T-helper 2 cell (primary cell): ENCODE measurements at places on chromosomes 16 and 17.

DNA sequence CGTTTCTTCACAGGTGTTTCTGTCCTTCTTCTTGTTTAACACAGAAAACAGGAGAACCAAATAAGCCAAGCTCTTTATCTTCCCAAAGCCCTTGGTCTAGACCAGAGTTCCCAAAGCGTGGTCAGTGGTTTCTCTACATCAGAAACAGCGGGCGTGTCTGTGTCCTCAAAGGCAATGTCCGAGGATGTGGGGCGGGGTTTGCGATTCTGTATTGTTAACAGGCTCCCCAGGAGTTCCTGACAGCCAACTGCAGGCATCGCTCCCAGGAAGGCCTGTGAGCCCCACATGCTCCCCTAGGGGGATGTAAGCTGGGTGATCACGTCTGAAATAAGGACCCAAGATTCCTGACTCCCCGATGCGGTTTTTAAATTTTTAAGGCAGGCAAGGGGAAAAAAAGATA is 28.4 kb upstream of the SLC25A19 start:
- no peak for DNase-seq

GRCh38 chr17:69236464-69236863 is 7.8 kb upstream of the ABCA10 start:
- DNase-seq: no peak

DNA sequence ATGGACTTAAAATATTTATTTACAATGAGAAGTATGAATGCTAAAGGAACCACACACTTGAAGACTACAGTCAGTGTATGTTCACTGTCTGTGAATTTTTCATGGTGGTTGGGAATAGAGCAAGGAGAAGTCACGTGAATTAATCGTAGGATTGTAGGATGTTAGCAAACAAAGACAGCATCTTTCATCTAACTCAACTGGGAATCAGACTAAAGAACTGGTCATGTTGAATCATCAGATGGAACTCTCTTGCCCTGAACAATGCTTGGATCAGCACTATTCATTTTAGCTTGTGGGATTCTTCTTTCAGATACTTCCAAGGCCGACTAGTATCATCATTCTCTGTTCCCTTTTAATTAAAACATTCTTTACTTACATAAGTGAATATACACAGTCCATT is 18.1 kb downstream of the KCNJ2 start:
- DNase-seq: no peak

- DNase-seq: no peak
Observed at GRCh38 chr16:51996516-51996915, 550.4 kb downstream of the TOX3 start.

DNA sequence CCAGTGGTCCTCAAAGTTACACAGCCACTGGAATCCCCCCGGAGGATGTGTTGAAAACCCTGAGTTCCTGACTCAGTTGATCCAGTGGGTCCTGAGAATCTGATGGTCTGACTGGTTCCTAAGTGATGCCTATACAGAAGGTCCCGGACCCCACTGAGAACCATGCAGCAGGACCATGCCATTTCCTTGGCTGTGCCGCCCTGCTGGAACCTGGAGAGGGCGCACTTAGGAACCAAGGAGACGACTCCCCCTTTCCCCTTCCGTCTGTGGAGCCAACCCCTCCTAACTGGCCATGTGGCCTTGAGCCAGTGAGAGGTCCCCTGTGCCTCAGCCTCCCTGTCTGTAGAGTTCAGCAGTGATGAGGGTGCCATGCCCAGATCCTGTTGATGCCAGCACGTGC is 22.0 kb downstream of the C16orf74 start:
- no peak for DNase-seq

- no peak for DNase-seq
Observed at GRCh38 chr17:64016231-64016784, 4.1 kb downstream of the ICAM2 start.

- DNase-seq: no peak
Observed at GRCh38 chr16:52874042-52874441, 178.7 kb downstream of the CHD9NB start.

DNA sequence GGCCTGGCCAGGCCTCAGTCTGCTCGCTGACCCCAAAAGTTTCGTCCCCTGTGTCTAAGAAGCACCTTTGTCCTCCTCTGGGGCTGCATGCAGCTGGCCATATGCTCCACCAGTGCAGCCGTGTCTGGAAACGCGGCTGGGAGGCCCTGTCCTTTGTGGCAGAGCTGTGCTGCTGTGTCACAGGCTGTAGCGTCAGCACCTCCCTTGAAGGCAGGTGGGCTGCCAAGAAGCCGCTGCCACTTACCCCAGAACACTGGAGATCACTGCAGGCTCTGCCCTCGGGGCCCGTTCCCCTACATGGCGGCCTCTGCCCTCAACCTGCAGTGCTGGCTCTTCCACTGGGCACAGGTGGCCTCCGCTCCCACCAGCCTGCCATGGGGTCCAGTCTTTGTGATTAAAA is 15.7 kb upstream of the MC1R start:
- DNase-seq: no peak

DNA sequence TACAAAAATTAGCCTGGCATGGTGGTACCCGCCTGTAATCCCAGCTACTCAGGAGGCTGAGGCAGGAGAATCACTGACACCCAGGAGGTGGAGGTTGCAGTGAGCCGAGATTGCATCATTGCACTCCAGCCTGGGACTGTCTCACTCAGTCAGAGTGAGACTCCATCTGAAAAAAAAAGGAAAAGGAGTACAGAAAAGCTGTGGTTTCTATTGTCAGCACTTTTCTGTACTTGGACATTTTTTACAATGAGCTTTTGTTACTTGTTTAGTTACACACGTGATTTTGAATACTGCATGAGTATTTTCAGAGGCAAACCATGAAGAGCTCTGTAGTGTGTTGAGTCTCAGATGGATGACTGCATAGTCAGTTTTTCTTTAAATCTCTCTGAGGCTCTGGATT is 26.3 kb downstream of the ZC3H18 start:
- no peak for DNase-seq

DNA sequence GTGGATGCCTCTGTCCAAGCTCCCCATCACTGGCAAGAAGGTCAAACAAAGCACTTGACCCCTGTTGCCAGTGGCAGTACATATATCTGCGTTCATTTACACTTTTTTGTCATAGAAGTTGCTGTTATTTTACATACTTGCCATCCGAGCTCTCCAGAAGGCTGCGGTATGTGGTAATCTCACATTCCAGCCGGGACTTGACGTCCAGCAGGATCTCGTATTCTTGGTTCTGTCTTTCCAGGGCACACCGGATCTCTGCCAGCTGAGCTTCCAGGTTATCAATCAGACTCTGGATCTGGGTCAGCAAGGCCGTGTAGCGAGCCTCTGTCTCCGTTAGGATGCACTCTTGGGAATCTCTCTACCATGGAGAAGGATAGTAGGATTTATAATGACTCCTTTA is 6.6 kb downstream of the KRT39 start:
- no peak for DNase-seq

DNA sequence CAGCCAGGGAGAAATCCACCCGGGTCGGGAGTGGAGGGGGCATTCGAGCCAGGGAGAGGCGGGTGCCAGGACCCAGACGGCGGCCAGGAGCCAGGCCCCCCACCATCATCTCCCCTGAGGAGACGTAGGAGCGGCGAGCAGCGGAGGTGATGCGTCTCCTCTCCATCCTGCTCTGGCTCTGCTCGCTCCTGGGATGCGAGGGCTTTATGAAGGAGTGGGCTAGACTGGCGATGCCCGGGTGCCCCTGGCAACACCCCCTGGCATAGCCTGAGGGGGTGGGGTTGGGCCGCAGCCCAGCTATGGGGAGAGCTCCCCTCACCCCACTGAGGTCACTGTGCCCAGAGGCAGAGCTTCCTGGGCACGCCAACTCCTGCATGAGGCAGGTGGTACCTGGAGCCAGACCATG is at the start of gene GFAP:
Gene GFAP, minus strand, starts transcription at position 180 of the 406 bp plus-strand sequence. Its CDS starts 14 bp downstream, at position 166.
- no peak for DNase-seq

- DNase-seq: no peak
Observed at GRCh38 chr16:75062135-75062975, 54.2 kb downstream of the LDHD start.

GRCh38 chr16:69150146-69150865 is 17.9 kb downstream of the UTP4 start:
- DNase-seq: no peak

GRCh38 chr16:28164140-28164539 is 47.6 kb downstream of the XPO6 start:
- DNase-seq: no peak

- no peak for DNase-seq
Observed at GRCh38 chr16:47254756-47255155, 111.0 kb upstream of the NETO2 start.

DNA sequence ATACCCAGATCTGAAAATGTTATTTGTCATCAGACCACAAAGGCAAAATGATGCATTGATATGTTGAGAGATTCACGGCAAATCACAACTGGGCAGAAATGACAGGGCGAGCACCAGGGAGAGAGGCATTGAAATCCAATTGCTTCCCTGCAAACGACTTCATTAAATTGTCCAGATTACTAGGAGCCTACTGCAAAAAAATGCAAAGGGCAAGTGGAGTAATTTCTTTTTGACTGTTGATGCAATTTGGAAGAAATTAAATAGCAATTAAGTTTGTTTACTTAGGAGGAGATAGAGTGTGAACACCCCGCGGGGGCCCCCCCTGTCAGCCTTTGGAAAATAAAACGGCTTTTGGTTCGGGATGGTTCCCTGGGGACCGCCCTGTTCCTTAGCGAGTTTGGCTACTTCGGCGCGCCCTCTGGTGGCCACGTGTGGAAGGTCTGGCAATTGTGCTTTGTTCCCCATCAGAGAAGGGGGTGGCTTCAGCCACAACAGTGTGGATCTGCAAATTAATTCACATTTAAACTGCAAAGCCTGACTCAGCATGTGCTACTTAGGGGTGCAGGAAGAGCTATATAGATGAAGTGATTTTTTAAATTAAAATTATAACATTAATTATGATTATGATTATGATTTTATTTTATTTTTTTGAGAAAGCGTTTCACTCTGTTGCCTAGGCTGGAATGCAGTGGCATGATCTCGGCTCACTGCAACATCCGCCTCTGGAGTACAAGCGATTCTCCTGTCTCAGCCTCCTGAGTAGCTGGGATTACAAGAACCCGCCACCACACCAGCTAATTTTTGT is 14.5 kb upstream of the TMC7 start:
- DNase-seq: peak; percentile 71

DNA sequence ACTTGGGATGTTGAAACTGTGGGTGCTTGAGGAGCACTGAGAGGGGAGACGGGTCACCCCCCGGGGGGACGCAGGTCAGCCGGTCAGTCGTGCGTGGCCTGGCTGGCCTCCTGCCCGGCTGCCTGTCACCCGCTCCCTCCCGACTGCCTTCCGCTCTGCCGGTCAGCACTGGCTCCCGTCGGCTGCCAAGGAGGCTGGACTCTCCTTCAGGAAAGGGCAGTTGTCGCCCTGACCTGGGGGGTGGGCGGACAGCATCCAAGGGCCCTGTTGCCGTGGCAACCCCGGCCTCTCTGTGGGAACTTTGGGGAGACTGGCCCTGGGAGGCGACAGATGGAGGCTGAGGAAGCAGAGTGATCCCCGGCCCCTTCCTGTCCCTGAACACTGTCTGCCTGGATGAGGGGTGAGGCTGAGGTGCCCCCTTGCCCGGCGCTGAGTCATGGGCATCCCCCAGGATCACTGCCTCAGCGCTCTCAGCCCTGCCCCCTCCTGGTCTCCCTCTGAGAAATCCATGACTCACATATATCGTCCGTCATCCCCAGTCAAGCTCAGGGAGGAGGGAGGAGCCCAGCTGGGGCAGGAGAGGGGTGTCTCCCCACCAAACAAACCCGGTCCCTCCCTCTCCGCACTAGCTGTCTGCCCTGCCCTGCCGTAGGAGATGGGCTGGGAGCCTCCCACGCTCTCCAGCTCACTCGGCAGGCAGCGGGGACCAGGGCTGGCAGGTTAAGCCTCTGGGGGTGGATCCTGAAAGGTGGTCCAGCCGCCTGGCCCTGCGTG is at the start of gene ADGRG1:
Gene ADGRG1, plus strand, starts transcription at position 623 of the 774 bp plus-strand sequence. CDS start 21,658 bp downstream, outside the sequence.
- DNase-seq: no peak
